ENCODE measurements at places on chromosomes 13 and 19. TPM values are rescaled to one million over a fixed set of nuclear protein-coding genes. Genes with fewer than 3 reads are reported as not detected.
A peak's percentile ranks its signal among the peaks of the same experiment; 100 is the strongest.

ZNF709 gene
- total RNA-seq: 2.1 TPM

C1QTNF9B gene
- not detected for total RNA-seq

ZNF30 gene
- total RNA-seq: 8.3 TPM

CEACAM20 gene
- total RNA-seq: not detected

SPRED3 gene
- 16.4 TPM for total RNA-seq

OVOL3 gene
- total RNA-seq: not detected

N4BP2L1 gene
- total RNA-seq: 2.9 TPM

GNA15 gene
- not detected for total RNA-seq

FAM124A gene
- total RNA-seq: 40.1 TPM

DNA sequence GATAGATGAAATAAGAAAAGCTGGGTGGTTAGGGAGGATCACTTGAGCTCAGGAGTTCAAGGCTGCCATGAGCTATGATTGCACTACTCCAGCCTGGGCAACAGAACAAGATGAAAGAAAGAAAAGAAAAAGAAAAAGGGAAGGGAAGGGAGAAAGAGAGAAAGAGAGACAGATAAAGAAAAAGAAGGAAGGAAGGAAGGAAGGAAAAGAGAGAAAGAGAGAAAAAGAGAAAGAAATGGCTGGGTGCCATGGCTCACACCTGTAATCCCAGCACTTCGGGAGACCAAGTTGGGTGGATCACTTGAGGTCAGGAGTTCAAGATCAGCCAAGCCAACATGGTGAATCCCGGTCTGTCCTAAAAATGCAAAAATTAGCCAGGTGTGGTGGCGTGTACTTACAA lies 21.1 kb downstream of the TEX101 start:
- no peak overlapping the region for H3K4me3 ChIP-seq
- no peaks in the 10 kb centered on the region for H3K36me3 ChIP-seq
- H3K4me1 ChIP-seq: no peaks in the 10 kb centered on the region
- no peak overlapping the region for H3K27ac ChIP-seq

DNA sequence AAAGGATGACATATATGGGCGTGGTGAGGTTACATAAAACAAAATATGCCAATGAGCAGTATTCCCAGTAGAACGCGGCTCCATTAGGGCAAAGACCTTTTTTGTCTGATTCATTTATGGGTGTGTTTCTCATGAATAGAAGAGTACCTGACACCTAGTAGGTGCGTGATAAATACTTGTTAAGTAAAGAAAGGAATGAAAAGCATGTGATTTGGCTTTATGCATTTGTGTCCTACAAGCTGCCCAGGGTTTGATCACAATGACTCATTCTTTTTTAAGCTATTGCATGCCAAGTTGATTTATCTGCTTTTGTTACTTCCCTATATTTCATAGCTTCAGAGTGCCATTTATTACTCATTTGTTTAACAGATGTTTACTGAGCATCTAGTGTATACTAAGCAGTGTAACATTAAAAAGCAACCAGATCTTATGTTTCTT lies 19.1 kb upstream of the KCTD4 start:
- no peak for DNase-seq
- peaks cover 2% of the 10 kb centered on the region for H3K4me1 ChIP-seq
- no peaks in the 10 kb centered on the region for H3K27me3 ChIP-seq
- H3K27ac ChIP-seq: no peak overlapping the region

DNA sequence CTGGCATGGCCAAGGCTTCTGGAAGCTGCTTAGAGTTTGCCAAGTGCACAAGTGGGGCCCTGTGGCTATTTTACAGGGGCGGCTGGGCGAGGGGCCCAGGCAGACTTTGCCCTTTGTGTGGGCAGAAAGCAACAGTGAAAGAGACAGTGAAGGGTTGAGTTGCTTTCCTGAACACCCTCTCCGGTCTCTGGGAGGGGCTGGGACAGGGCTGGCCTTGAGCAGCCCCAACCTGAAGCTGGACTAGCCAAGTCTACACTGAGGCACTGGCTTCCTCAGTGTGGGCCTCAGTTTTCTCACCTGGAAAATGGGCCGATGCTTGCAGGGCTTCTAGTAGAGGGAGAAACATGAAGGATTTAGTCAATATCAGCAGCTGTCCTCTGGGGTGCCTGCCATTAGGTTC lies 2.4 kb upstream of the HOMER3 start:
- no peaks in the 10 kb centered on the region for H3K27me3 ChIP-seq
- no peak for DNase-seq
- H3K4me1 ChIP-seq: no peaks in the 10 kb centered on the region

DNA sequence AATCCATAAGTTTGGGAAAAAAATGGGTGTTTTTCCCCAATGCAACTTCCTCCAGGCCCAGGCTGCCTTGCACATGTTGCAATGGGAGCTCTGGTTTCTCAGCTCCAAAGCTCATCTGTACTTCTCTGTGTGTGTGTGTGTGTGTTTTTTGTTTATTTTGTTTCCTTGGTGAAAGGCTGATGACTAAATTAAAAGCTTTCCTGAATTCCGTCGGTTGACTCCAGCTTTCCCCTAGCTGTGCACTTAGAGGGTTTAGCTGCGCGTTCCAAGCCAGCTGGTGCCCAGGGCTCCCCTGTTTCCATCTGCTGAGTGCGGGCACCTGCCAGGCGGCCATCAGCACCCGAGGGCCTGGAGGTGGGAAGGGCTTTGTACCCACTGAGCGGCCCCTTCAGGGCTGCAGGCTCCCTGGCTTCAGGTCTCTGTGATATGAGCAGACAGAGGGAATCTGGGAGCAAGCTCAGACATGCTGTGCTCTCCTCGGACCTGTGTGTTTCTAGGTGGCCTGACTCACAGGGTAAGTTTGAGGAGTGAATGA lies 129.1 kb upstream of the SOX1 start:
- H3K27me3 ChIP-seq: no peaks in the 10 kb centered on the region
- no peak overlapping the region for H3K27ac ChIP-seq
- peak; percentile 24 for DNase-seq

- H3K4me1 ChIP-seq: no peaks in the 10 kb centered on the region
- DNase-seq: no peak
- peaks cover 21% of the 10 kb centered on the region for H3K36me3 ChIP-seq
- no peaks in the 10 kb centered on the region for H3K27me3 ChIP-seq
- no peak overlapping the region for H3K27ac ChIP-seq
Measured at GRCh38 chr13:32125221-32125689, 93.7 kb downstream of the FRY start.

- no peaks in the 10 kb centered on the region for H3K4me1 ChIP-seq
- peak; percentile 76 for DNase-seq
- peaks cover 20% of the 10 kb centered on the region for H3K36me3 ChIP-seq
Measured at GRCh38 chr19:4338441-4339355, at the start of gene STAP2. Gene STAP2, minus strand, starts transcription at chr19:4338827. Its CDS starts 74 bp downstream, at chr19:4338753.

DNA sequence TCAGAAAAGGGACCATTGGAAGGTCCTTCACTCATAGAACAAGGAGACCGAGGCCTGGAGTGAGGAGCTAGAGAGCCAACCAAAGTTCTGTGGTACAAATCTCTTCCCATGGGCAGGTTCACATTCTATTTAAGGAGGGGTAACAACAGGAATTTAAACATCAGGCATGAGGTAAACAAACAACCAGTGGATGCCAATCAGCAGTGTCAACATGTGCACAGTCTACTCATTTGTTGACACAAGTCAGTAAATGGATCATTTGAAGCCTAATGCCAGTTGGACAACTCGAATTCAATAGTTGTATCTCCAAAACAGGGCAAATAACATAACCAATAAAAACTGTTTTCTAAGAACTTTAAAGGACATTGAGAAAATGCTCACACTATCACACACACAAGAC lies 6.3 kb upstream of the DOCK9 start:
- H3K36me3 ChIP-seq: no peaks in the 10 kb centered on the region
- H3K27me3 ChIP-seq: no peaks in the 10 kb centered on the region
- DNase-seq: no peak
- peaks cover 4% of the 10 kb centered on the region for H3K4me1 ChIP-seq

- H3K27ac ChIP-seq: no peak overlapping the region
- no peaks in the 10 kb centered on the region for H3K27me3 ChIP-seq
- no peak for DNase-seq
- peaks cover 24% of the 10 kb centered on the region for H3K36me3 ChIP-seq
Measured at GRCh38 chr13:100645382-100645781, 29.2 kb downstream of the TMTC4 start.

DNA sequence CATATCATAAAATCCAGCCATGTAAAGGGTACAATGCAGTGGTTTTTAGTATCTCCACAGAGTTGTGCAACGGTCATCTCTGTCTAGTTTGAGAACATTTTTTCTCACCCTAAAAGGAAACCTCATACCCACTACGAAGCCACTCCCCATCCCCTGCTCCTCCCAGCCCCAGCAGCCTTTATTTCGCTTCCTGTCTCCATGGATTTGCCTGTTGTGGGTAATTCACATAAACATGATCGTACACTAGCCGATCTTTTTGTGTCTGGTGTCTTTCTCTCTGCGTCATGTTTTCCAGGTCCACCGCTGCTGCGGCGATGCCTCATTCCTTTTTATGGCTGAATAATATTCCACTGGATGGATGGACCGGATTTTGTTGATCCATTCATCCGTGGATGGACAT lies 28.6 kb downstream of the BICRA start:
- H3K4me3 ChIP-seq: no peak overlapping the region
- H3K4me1 ChIP-seq: no peaks in the 10 kb centered on the region
- H3K36me3 ChIP-seq: peaks cover 6% of the 10 kb centered on the region
- DNase-seq: no peak
- H3K27me3 ChIP-seq: no peaks in the 10 kb centered on the region
- no peak overlapping the region for H3K27ac ChIP-seq

DNA sequence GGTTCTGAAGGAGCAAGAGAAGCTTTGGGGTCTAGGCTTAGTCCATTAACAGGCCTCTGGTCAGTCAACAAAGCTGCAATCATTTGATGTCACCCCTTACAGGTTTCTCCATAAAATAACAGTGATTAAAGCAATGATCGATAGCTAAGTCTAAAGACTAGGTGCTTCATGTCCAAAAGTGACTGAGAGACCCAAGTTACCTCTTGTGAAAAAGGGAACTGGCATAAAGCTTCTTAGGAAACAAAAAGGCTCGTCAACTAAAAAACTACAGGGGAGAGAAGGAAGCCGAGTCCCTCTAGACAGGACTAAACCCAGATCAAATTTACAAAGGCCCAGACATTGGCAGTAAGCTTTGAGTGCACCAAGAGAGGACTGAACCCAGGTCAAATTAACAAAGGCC lies 2.2 kb downstream of the DCUN1D2 start:
- no peak for DNase-seq
- peak overlapping the region; percentile 92 for H3K4me3 ChIP-seq
- H3K27ac ChIP-seq: no peak overlapping the region
- H3K27me3 ChIP-seq: no peaks in the 10 kb centered on the region
- H3K36me3 ChIP-seq: peaks cover 17% of the 10 kb centered on the region
- peaks cover 2% of the 10 kb centered on the region for H3K4me1 ChIP-seq

GRCh38 chr13:54658771-54659170 lies 1630.2 kb downstream of the OLFM4 start:
- H3K27me3 ChIP-seq: no peaks in the 10 kb centered on the region
- no peak overlapping the region for H3K27ac ChIP-seq
- no peaks in the 10 kb centered on the region for H3K36me3 ChIP-seq
- H3K4me3 ChIP-seq: no peak overlapping the region
- H3K4me1 ChIP-seq: no peaks in the 10 kb centered on the region
- no peak for DNase-seq

DNA sequence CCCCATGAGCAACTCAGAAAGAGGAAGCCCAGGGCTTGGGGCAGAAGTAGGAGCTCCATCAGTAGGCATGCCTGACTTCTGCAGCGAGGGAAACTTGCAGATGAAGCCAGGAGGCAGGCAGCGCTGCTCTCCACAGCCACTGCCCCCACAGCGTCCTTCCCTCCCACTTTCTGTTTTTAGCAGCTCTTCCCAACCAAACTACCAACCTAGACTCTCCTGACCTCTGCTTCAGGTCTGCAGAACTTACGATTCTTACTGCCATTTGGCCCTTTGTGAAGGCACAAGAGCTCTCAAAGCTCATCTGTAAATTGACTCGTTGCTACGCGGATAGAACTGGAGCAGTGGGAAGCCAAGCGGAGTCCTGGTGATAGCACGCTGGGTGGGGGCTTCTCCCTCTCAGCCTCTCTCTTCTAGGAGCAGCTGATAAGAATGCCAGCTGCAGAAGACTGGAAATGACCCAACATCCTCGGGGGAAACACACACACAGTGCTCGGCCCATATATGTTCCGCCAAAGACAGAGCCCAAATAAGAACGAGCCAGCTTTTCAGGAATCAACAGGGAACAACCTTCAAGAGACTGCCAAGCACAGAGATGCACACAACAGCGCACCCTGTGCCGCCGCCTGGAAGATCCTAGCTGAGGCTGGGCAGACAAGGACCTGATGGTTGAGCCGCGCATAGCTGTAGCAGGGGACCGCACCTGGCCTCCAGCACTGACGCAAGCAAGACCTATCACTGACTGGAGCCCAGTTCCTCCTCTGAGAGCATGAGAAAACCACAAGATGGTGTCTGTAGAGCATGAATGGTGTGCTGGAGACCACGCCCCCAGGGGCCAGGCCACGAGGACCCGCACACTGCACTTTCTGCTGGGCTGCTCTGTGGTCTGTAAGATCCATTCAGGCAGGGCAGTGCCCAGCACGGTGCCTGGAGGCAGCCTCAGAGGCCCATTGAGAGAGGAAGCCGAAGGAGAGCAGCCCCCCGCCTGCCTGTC lies 15.9 kb upstream of the SLC35E1 start:
- peak; percentile 45 for DNase-seq
- H3K4me3 ChIP-seq: no peak overlapping the region
- H3K36me3 ChIP-seq: no peaks in the 10 kb centered on the region
- no peak overlapping the region for H3K27ac ChIP-seq

- H3K27ac ChIP-seq: no peak overlapping the region
- no peak for DNase-seq
- H3K36me3 ChIP-seq: no peaks in the 10 kb centered on the region
- H3K4me1 ChIP-seq: no peaks in the 10 kb centered on the region
- no peaks in the 10 kb centered on the region for H3K27me3 ChIP-seq
Measured at GRCh38 chr13:31242916-31243315, 43.1 kb downstream of the B3GLCT start.

DNA sequence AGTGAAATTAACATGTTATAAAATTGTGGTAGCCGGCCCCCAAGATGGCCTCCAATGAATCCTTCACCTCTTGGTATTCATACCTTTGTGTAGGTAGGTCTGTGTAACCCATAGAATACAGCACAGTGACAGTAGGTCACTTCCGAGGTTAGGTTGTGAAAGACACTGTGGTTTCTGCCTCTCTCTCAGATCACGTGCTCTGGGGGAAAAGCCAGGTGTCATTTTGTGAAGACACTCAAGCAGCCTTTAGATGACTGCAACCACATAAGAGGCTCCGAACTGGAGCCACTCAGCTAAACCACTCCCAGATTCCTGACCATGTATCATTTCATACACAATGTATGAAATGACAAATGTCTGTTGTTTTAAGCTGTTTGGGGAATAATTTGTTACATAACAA lies 9.8 kb upstream of the USPL1 start:
- H3K27me3 ChIP-seq: no peaks in the 10 kb centered on the region
- H3K36me3 ChIP-seq: 0 out of 2 replicates have a peak, but pooled peaks cover 2% of the 10 kb centered on the region
- no peak for DNase-seq
- H3K4me3 ChIP-seq: no peak overlapping the region
- H3K4me1 ChIP-seq: no peaks in the 10 kb centered on the region

GRCh38 chr13:75804605-75805004 lies 168.5 kb downstream of the LMO7 start:
- no peak for DNase-seq
- no peaks in the 10 kb centered on the region for H3K36me3 ChIP-seq
- no peaks in the 10 kb centered on the region for H3K27me3 ChIP-seq
- H3K4me1 ChIP-seq: peaks cover 13% of the 10 kb centered on the region
- H3K27ac ChIP-seq: no peak overlapping the region
- no peak overlapping the region for H3K4me3 ChIP-seq

GRCh38 chr13:87820241-87820640 lies 149.1 kb downstream of the SLITRK5 start:
- no peaks in the 10 kb centered on the region for H3K4me1 ChIP-seq
- H3K27me3 ChIP-seq: no peaks in the 10 kb centered on the region
- H3K36me3 ChIP-seq: no peaks in the 10 kb centered on the region
- no peak overlapping the region for H3K4me3 ChIP-seq
- H3K27ac ChIP-seq: no peak overlapping the region

GRCh38 chr19:3801412-3802096 lies 15.4 kb upstream of the MATK start:
- H3K27me3 ChIP-seq: no peaks in the 10 kb centered on the region
- no peaks in the 10 kb centered on the region for H3K36me3 ChIP-seq
- DNase-seq: peak; percentile 86
- H3K4me1 ChIP-seq: no peaks in the 10 kb centered on the region
